Activated CD8-positive, alpha-beta memory T cell treated with anti-CD3 and anti-CD28 coated beads for 1 hour (primary cell): ENCODE measurements at places on chromosomes 7 and 10.

DNA sequence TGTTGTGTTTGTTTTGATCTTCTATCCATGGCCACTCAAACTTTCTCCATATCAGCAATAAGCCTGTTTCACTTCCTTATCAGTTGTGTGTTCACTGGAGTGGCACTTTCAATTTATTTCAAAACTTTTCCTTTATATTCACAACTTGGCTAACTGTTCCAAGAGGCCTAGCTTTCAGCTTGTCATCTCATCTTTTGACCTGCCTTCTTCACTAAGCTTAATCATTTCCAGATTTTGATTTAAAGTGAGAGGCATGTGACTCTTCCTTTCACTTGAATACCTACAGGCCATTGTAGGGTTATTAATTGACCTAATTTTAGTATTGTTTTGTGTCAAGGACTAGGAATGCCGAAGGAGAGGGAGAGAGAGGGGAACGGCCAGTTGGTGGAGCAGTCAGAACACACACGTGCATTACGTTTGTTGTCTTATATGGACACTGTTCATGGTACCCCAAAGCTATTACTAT is 5.5 kb upstream of the GNAT3 start:
- no peak for DNase-seq

DNA sequence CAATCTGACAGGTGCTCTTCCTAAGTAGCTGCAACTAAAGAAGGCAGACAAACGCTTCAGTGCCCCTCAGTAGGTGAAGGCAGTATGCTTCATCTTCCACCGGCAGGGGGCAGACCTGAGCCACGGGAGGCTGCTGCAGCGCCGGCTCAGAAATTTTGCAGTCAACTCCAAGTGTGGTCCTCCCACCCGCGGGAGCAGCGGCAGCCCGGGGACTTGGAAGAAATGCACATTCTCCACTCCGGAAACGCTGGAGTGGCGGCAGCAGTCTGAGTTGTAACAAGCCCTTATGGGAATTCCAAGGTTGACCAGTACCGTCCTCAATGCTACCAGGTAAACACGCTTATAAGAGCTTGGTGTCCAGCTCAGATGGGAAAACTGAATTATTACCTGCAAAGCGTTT is 3.4 kb downstream of the IGFBP3 start:
- no peak for DNase-seq

DNA sequence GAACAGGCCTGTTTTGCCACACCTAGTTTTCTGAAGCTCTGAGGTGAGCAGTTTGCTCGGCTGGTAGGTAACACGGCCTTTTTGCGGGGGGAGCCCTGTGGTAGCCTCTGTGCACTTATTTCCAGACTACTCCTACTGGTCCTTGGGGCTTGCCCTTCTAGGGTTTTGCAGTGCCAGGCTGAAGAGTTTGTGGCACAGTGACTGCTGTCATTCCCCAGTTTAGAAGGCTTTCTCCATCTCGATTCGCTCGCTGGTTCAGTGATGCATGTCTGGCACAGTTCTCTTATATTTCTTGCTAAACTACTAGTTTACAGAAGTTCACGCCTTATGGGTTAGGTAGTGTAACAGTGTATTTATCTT is 711 bp downstream of the KIF20B start:
- DNase-seq = no peak

GRCh38 chr7:1973321-1974251 is 259.2 kb downstream of the MAD1L1 start:
- DNase-seq = no peak

DNA sequence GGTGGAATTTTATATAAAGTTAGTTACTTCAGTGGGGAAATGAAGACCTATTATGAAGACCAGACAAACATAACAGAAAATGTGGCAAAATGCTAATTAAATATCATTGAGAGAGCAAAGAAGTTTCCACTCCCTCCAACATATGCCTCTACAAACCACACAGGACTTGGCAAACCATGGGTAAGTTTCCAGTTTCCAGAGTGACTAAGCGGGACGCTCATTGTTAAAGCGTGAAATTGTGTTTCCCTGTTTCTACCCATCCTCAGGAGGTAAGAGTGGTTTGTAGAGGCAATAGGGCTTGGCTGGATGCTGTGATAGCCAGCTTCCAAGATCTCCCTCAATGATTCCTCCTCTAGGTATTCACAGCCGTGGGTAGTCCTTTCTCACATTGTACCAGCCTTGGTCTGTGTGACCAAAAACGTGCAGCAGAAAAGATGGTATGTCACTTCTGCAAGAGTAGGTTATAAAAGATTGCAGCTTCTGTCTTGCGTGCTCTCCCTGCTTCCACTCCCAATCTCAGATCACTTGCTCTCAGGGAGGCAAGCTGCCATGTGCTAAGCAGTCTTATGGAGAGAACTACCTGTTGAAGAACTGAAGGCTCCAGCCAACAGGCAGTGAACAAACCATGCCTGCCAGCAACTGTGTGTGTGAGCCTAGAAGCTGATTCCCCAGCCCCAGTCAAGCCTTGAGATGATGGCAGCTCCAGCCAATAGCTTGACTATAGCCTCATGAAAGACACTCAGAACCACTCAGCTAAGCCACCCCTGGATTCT is 35.7 kb downstream of the CBX3 start:
- no peak for DNase-seq
